HS-27A (cell line): ENCODE measurements at places on chromosomes 2 and 18.

GRCh38 chr18:76981396-76981968 lies 151.1 kb downstream of the MBP start:
- DNase-seq: no peak

GRCh38 chr2:29080886-29081743 lies 6.8 kb upstream of the PCARE start:
- DNase-seq: no peak

- DNase-seq: peak; percentile 15
These were observed 300.9 kb downstream of the PHLPP1 start for GRCh38 chr18:63016270-63016669.

DNA sequence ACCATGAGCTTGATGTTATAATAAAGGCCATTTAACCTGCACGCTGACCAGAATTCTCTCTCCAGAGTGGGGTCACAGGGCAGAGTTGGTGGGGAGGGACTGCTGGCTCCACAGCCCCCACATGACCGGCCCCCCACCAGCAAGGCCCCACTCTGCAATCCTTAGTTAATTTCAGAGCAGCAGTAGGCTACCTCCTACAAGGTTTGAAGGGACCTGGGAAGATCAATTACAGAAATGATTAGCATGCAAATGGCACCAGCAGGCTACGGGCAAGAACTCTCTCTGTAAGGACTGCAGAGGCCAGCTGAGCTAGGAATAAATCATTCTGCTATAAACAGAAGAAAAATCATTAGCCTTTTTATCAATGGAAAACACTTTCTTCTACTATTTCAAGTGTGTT lies 135.3 kb downstream of the C1D start:
- no peak for DNase-seq

DNA sequence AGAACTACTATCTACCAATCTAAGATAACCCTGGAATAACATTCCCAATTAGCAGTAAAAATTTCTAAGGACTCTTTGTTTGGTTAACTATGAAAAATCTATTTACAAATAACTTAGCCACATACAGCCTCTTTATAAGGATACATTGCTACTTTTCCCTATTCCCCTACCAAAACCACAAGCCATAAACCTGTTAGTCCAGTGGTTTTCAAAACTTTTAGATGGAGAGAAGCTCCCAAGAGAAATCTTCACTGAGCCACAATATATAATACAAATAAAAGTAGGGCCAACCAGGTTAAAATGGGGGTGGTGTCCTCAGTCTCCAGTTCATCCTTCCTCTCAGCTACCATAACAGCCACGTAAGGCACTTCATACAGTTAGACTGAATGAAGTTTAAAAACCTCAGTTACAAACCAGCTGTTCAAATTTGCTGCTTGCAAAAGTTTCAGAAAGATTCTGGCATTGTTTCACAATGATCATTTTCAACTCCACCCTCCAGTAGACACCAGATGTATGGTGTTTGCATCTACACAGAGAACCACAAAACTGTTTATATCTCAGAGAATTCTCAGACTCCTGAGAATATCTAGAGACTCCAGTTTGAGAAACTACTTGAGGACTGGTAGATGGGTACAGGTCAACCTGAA lies 26.0 kb downstream of the SOS1 start:
- DNase-seq: no peak
